ENCODE measurements at places on chromosomes 4 and X. TPM values are rescaled to one million over a fixed set of nuclear protein-coding genes. Genes with fewer than 3 reads are reported as not detected.
A peak's percentile ranks its signal among the peaks of the same experiment; 100 is the strongest.

RNF128 gene
- total RNA-seq = 49.9 TPM

ATP2B3 gene
- total RNA-seq = 0.20 TPM

SSX2B gene
- not detected for total RNA-seq

ZNF518B gene
- total RNA-seq = 14.4 TPM

SPATA4 gene
- 4.9 TPM for total RNA-seq

GABRE gene
- total RNA-seq = 33.2 TPM

ZNF630 gene
- total RNA-seq = 2.1 TPM

FGFBP2 gene
- total RNA-seq = 1.8 TPM

GRCh38 chr4:3202836-3203820, 45.8 kb upstream of the MSANTD1 start:
- no peak for DNase-seq
- peak overlapping the region; percentile 76 for H3K27ac ChIP-seq
- H3K36me3 ChIP-seq = peaks cover 40% of the 10 kb centered on the region

DNA sequence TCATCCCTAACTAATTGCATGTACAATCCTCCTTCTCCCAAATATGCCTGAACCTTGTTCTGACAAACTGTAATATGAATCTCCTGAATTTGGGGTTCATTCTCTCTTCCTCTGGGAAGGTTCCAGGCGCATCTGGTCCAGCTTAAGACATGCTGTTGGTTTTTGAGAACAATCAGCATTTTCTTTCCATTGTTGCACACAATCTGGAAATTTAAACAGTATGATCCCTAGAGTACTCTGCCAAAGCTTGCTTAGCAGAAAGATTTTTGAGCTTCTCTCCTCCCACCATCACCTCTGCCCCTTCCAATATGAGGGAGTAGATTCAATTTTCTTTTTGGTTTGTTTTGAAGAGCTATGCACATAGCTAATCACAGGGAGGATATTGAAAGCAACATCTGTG, 50.1 kb downstream of the SRPX start:
- no peak overlapping the region for H3K4me3 ChIP-seq
- no peaks in the 10 kb centered on the region for H3K4me1 ChIP-seq
- DNase-seq = no peak

DNA sequence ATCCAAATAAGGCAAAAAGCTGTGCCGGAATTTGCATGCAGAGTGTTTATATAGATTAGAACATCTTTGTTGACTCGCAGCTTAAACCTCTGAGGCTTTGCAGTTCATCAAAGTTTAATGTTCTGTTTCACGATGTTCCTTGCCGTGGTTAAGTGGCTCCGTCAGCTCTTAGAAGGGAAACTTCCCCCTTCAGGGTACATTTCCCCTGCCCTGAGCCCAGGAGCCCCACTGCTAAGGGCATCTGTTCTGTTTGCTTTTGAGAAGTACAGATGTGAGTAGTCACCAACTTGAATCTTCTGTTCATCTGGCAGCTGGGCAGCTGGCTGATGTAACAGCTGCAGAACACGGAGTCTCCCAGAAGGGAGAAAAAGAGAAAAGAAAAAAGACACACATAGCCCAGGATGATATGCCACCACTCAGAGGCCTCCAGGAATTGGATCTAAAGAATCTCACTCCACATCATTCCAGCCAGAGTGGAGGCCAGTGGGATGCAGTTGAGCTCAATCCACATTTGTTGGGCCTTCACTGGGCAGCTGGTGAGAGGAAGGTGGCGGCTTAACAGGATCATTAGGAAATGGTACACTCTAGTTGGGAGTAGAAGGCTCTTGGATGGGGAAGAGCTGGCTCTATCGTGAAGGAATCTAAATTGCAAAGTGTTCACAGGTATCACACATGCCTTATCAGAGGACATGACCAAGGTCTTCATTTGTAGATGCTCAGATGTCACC, 178.7 kb upstream of the RBPJ start:
- peaks cover 6% of the 10 kb centered on the region for H3K4me1 ChIP-seq
- no peak overlapping the region for H3K4me3 ChIP-seq
- H3K27me3 ChIP-seq = no peaks in the 10 kb centered on the region
- DNase-seq = no peak
- peak overlapping the region; percentile 55 for H3K27ac ChIP-seq
- no peaks in the 10 kb centered on the region for H3K36me3 ChIP-seq

- H3K4me1 ChIP-seq = no peaks in the 10 kb centered on the region
- no peaks in the 10 kb centered on the region for H3K36me3 ChIP-seq
- no peak for DNase-seq
- no peaks in the 10 kb centered on the region for H3K27me3 ChIP-seq
- no peak overlapping the region for H3K4me3 ChIP-seq
- no peak overlapping the region for H3K27ac ChIP-seq
Observed at GRCh38 chrX:9656277-9656676, 109.4 kb downstream of the GPR143 start.

GRCh38 chr4:107714256-107714655, 5.8 kb downstream of the PAPSS1 start:
- H3K36me3 ChIP-seq = no peaks in the 10 kb centered on the region
- H3K27ac ChIP-seq = no peak overlapping the region
- no peaks in the 10 kb centered on the region for H3K27me3 ChIP-seq
- no peak overlapping the region for H3K4me3 ChIP-seq

GRCh38 chr4:37043342-37043741, 201.2 kb upstream of the NWD2 start:
- no peak for DNase-seq
- H3K4me1 ChIP-seq = no peaks in the 10 kb centered on the region
- no peaks in the 10 kb centered on the region for H3K36me3 ChIP-seq
- H3K27ac ChIP-seq = no peak overlapping the region

DNA sequence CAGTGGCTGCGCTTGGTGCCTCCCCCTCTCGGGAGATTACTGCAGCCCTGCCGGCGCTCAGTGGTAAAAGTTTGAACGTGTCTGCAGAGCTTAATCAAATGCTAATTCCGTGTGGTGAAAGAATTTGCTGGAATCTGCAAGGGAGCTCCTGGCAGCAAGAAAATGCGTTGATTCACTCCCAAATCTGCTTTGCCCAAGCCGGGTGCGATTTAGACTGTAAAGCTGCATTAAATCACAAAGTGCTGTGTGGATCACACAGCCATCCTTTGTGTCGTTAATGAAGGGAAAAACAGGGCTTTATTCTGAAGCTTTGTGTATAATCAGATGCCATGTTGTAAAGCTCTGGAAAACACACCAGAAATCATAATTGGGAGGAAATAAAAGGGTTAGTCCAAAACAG, 444.1 kb downstream of the BCOR start:
- no peaks in the 10 kb centered on the region for H3K27me3 ChIP-seq
- no peaks in the 10 kb centered on the region for H3K4me1 ChIP-seq
- H3K4me3 ChIP-seq = no peak overlapping the region
- no peaks in the 10 kb centered on the region for H3K36me3 ChIP-seq

- H3K4me3 ChIP-seq = no peak overlapping the region
- H3K36me3 ChIP-seq = no peaks in the 10 kb centered on the region
- H3K27ac ChIP-seq = no peak overlapping the region
- no peaks in the 10 kb centered on the region for H3K27me3 ChIP-seq
Observed at GRCh38 chr4:163048447-163048846, 118.2 kb downstream of the NAF1 start.

GRCh38 chrX:10190367-10190766, 33.6 kb downstream of the CLCN4 start:
- no peaks in the 10 kb centered on the region for H3K27me3 ChIP-seq
- H3K27ac ChIP-seq = no peak overlapping the region
- H3K36me3 ChIP-seq = no peaks in the 10 kb centered on the region
- no peak for DNase-seq
- H3K4me3 ChIP-seq = no peak overlapping the region

DNA sequence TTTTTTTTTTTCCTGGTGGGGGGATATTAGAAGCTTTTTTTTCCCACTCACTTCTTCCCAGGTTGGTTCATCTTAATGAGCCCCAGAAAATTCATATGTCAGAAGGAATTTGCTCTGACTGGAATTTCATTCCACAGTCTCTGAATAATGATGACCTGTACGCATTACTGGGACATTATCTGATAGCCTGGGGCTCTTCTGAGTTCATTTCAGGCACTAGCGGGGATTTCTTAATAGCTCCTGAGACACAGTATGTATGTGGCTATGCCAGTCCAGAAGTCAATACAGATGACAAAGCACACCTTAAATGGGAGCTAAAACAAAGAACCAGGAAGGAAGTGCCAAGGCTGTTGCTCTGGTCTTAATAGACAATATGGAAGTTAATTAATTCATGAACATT, 295.2 kb upstream of the IGFBP7 start:
- H3K36me3 ChIP-seq = no peaks in the 10 kb centered on the region
- H3K27me3 ChIP-seq = no peaks in the 10 kb centered on the region
- H3K27ac ChIP-seq = no peak overlapping the region
- H3K4me1 ChIP-seq = no peaks in the 10 kb centered on the region

DNA sequence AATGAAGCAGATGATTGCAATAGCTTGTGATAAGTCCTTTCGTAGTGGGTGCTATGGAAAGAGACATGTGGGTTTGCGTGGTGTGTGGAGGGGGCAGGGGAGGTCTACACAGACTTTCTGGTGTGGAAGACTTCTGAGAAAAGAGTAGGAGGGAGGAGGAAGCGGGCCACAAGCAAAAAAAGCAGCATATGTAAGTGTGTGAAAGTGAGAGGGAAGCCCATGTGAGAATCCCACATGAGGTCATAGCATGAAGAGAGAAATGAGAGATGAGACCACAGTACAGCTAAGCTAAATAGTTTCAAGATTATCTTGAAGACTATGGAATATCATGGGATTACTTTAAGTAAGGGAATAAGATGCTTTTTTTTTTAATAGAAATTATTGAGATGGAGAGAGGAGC, 2039.9 kb upstream of the TENM3 start:
- H3K36me3 ChIP-seq = no peaks in the 10 kb centered on the region
- no peaks in the 10 kb centered on the region for H3K27me3 ChIP-seq
- no peak for DNase-seq

DNA sequence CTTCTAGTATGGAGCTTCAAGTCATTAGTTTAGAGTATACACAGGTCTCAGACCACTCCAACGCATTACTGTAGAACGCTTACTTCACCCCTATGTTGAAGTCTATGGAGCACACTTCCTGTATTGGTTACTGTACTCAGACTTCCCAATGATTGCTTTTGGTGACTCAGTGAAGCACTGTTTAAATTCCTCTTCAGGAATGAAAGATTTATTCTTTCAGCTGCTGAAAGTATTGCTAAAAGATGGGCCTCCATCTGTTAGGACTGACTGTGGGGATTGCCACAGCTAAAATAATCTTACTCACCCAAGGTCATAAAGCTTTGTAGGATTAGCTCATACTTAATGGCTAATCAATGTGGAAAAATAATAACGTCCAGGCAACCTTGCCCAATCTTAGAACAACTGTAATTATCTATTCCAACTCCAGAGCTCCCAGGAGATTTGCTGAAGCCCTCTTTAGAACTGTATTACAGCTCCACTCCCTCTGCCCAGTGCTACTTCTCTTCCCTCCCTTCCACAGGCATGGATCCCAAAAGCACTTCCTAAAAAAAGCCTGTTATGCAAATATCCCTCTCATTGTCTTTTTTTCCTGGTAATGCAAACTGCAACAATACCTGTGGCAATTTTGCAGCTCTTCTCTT, 281.9 kb upstream of the HS3ST1 start:
- no peak overlapping the region for H3K4me3 ChIP-seq
- no peaks in the 10 kb centered on the region for H3K36me3 ChIP-seq
- no peak overlapping the region for H3K27ac ChIP-seq

DNA sequence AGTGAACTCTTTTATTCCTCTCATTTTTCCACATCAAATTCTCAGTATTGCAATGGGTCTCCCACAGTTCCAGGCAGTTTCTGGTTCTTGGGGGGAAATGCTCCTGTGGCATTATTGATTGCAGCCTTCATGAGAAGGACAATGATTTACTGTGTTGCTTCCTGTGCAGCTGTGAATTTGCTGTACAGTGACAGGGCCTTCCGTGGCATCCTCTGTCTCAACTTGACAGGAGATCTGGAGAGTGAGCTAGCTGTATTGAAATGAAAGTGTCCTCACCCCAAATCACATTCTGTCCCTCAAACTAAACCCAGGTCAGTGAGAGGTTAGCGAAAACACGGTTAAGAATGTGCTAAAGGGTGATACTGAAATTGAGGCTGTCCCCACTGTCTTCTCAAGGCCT, 77.1 kb upstream of the ATOH1 start:
- peaks cover 3% of the 10 kb centered on the region for H3K4me1 ChIP-seq
- no peaks in the 10 kb centered on the region for H3K27me3 ChIP-seq
- H3K4me3 ChIP-seq = no peak overlapping the region

GRCh38 chr4:164060456-164060855, 566.0 kb downstream of the TMA16 start:
- H3K4me1 ChIP-seq = no peaks in the 10 kb centered on the region
- no peaks in the 10 kb centered on the region for H3K27me3 ChIP-seq
- H3K4me3 ChIP-seq = no peak overlapping the region

DNA sequence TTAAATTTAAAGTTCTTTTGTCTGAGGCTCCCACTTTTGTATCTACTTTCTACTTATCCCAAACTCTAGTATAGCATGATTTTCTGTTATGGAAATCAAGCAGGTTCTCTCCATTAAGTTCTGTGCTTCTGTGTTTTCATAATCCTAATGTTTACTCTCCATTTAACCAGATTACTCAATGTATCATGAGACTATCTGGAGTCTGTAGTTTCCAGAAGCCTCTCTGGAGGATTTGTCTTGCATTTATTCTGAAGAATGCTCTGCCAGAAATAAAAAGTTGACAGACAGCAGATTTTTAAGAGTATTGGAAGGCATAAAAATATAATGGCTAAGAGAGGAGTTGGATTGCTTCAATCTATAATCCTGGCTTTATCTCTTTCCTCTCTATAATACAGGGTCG, 39.2 kb upstream of the PLS3 start:
- no peak overlapping the region for H3K27ac ChIP-seq
- no peaks in the 10 kb centered on the region for H3K4me1 ChIP-seq
- H3K4me3 ChIP-seq = no peak overlapping the region
- H3K27me3 ChIP-seq = no peaks in the 10 kb centered on the region

DNA sequence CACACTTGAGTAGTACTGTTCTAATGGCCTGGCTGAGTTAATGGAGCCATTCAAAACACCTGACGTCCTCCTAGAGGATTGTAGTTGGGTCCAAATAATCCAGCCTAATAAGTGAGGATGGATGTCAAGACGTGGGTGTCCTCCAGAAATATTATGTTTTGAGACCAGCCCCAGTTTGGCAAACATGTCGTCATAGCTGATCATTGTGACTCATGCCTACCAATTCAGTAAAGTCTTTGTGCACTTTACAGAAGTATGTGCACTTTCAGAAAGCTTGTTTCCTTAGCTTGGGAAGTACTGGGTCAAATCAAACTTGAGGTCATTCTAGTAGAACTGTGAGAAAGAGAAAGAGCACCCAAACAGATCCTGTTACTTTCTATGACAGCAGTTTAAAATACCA, 37.6 kb upstream of the GLRA2 start:
- no peaks in the 10 kb centered on the region for H3K27me3 ChIP-seq
- no peaks in the 10 kb centered on the region for H3K4me1 ChIP-seq
- no peak overlapping the region for H3K27ac ChIP-seq
- H3K36me3 ChIP-seq = no peaks in the 10 kb centered on the region
- DNase-seq = no peak

GRCh38 chr4:15015170-15015569, 12.9 kb downstream of the CPEB2 start:
- H3K27ac ChIP-seq = no peak overlapping the region
- no peaks in the 10 kb centered on the region for H3K36me3 ChIP-seq
- no peaks in the 10 kb centered on the region for H3K27me3 ChIP-seq
- no peak overlapping the region for H3K4me3 ChIP-seq

GRCh38 chrX:31353095-31353494, 281.3 kb upstream of the FTHL17 start:
- DNase-seq = no peak
- no peaks in the 10 kb centered on the region for H3K27me3 ChIP-seq
- no peak overlapping the region for H3K4me3 ChIP-seq
- H3K27ac ChIP-seq = no peak overlapping the region

- no peaks in the 10 kb centered on the region for H3K4me1 ChIP-seq
- H3K36me3 ChIP-seq = no peaks in the 10 kb centered on the region
- no peaks in the 10 kb centered on the region for H3K27me3 ChIP-seq
- no peak overlapping the region for H3K4me3 ChIP-seq
- DNase-seq = no peak
- H3K27ac ChIP-seq = no peak overlapping the region
Observed at GRCh38 chrX:43560247-43560946, 95.7 kb upstream of the MAOA start.
